GM19239 (cell line): ENCODE measurements at places on chromosomes 7 and 10.

GRCh38 chr10:102888048-102888447 is 18.8 kb downstream of the AS3MT start:
- no peak for DNase-seq

DNA sequence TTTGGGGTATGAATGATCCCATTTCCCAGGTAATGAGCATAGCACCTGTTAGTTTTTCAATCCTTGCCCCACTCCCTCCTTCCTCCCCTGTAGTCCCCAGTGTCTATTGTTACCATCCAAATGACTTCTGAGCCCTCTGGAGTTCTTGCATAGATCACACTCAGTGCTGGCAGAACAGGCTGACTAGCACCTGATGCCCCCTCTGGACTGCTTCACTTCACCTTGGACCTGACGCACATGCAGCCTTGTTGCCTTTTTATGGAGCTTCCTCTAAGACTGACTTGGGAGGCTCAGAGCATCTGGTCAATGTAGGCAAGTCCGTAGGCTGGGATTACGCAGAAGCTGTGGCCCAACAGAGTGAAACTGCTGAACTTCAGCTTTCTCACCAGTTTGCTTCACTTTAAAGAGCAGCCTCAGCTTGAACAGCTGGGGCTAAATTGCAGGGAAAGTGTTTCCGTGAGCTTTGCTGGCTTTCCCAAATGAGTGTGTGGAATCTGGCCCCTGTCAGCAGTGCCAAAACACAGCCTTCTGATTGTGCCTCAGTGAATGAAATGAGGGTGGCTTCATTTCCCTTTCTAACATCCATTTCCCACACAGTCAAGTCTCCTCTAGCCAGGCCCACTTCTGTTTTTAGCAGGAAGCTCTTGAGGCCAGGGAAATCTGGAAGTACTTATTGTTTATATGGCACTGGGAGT is 48.5 kb downstream of the NXPH1 start:
- DNase-seq: no peak

DNA sequence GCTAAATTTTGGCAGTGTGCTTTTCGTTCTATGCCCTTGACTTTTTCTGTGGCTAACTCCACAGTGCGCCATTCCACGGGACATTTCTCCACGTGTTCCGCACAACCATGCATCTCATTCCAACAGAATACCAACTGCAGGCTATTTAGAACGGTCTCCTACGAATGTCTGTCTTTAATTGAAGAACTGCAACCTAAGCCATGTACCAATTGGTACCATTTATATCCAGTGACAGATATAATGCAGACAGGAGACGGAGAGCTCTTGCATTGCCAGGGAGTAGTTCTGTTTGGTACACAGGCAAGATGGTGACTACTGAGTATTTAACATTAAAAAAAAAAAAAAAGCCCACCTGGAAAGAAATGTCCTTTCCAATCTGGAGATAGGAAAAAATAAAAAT is 9.1 kb downstream of the SFMBT2 start:
- DNase-seq: no peak

GRCh38 chr7:141427134-141427533 is 124.1 kb upstream of the AGK start:
- DNase-seq: no peak

DNA sequence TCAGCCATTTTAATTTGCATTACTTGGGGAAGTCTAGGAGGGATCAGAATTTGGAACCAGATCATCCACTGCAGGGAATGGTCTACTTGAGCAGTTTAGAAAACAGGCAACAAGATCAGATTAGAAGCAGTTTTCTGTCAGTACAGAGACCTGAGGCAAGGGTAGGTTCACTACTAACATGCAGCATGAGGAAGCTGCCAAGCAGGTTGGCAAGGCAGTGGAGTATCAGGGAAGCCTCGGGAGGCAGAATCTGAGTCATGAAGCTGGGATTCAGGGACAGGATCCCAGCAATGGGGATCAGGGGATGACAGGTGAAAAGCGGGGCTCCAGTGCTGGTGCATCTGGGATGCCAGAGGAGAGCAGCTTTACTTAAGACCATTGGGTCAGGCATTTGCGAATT is 28.1 kb downstream of the ENO4 start:
- DNase-seq: no peak

DNA sequence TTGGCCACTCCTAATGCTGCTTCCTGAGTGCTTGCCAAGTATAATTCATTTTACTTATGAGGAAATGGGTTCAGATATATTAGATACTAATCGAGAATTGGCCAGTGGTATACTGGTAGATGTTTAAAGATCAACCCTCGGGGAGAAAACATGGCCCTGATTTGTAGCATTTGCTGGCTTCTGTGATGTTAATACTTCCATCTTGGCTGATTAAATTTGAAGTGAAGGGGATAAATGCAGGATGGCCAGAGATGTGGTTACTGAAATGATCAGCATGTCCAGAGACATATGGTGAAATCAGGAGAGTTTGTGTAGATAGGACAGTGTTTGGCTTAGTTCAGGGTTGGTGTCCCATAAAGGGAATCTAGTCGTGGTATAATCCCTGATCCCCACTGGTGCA is 11.2 kb downstream of the UBE2D4 start:
- no peak for DNase-seq

- DNase-seq: no peak
These were observed 5.1 kb upstream of the SLC16A12 start for GRCh38 chr10:89540420-89540949.

GRCh38 chr10:1043532-1043995 is 5.4 kb downstream of the IDI1 start:
- peak; percentile 30 for DNase-seq

GRCh38 chr10:3137958-3138726 is 34.4 kb downstream of the PITRM1 start:
- DNase-seq: no peak

DNA sequence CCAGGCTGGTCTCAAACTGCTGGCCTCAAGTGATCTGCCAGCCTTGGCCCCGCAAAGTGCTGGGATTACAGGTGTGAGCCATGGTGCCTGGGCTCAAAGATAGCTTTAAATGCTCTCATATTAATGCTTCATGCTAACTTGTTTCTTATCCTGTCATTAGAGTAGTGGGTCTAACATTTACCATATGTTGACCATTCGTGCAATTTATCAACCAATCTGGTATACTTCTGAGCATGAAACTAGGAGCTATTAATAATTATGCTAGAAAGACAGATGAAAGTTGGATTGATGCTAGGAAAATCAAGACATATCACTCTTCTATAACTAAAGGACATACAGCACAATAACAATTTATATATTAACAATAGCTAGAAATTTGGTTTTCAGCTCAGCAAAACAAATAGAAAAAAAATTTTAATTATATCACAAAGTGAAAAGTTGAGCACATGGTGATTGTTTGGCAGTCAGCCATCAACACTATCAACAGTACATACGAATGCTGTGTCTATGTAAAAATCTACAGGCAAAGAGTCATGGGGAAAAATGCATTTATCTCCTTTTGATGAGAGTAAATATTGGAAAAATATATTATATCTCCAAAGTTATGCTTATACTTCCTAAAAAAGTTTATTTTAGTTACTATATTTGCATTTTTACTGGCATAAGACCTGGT is 112.1 kb upstream of the ABCB5 start:
- no peak for DNase-seq

DNA sequence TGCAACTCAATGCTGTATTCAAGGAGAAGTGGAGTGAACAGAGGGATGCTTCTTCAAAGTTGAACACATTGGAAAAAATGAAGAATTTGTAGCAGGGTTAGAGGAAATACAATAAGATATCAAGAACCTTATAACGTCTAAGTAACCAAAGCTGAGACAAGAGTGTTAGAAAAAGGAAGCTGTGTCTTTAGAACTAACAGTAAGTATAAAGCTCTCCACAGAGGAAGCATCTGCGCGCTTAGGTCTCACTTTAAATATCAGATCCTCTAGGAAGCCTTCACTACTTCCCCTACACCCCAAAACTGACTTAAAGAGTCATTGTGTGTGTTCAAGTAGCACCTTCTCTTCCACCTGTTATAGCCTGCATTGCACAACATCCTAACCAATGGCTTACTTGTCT is 43.0 kb downstream of the CH25H start:
- DNase-seq: no peak

DNA sequence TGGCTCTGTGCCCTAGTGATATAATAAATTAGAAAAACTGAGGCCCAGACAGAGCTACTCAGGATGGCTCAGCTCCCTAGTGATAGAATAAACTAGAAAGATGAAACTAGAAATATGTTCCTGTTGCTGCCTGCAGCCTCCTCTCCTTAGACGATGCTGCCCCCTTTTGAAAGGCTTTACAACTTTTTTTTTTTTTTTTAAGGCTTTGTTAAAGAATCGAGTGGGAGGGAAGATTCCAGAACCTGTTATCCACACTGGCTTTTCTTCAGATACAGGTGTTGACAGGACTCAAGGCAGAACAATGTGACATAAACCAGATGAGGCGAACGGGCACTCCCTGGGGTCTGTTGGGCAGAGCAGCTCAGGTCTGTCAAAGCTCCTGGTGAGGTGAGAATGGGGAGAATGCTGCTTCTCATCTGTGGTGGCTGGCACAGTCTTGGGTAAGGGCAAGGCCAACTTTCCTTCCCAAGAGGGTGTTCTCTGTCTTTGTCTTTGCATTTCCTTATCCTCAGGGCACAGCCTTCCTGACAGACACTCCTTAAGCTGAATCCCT is 175.1 kb downstream of the COBL start:
- no peak for DNase-seq

GRCh38 chr10:62819141-62819920 is 3.2 kb upstream of the EGR2 start:
- no peak for DNase-seq

DNA sequence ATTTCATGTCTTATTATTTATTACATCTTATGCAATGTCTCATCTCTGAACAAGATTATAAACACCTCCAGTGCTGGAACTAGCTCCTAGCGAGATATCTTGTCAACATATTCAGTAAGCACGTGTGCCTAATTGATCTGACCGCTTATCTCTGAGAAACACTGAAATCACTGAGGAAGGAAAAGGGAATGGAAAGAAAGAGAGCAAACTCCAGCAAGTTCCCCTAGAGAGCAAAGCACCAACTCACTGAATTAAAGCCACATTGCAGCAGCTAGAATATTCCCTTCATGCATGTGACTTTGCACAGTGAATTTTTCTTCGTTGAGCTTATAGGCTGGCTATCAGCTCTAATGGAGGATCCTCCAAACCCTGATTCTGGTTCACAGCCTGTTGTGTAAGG is 177.1 kb upstream of the FRMD4A start:
- no peak for DNase-seq

DNA sequence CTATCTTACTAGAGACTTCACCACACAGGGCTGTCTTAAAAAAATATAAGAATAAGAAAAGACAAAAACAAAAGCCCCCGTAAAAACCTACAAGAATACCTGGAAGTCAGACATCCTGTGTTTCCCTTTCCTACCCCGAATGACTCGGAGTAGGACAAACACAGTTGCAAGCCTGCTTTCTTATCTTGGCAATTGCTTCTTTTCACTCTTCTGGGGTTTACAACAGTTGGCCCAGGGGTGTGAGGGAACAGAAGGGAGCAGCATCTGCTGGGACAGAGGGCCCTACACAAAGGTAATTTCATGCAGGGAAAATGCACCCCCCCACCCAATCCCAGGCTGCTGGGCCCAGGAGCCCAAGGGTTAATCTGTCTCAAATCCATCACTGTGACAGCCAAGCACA is 220.6 kb downstream of the ARHGAP12 start:
- no peak for DNase-seq

GRCh38 chr10:128213156-128213555 is 86.9 kb upstream of the MKI67 start:
- no peak for DNase-seq

- DNase-seq: no peak
These were observed 98.8 kb downstream of the PRKAG2 start for GRCh38 chr7:151777908-151778670.

DNA sequence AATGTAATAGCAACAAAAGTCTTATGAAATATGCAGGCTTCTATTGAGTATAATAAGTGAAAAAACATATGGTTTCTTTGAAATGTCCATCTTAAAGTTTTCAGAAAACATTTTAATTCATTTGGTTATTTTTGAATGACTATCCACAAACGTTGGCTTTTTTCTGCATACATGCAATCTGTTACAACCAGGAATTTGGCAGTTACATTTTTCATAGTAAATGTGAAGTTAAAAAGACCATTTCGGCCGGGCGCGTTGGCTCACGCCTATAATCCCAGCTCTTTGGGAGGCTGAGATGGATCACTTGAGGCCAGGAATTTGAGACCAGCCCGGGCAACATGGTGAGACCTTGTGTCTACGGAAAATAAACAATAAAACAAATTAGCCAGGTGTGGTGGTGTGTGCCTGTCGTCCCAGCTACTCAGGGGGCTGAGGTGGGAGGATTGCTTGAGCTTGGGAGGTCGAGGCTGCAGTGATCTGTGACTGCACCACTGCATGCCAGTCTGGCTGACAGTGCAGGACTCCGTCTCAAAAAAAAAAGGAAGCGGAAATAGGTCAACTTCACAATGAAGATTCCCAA is 73.9 kb upstream of the NMT2 start:
- DNase-seq: no peak

- DNase-seq: no peak
These were observed 34.0 kb downstream of the AHCYL2 start for GRCh38 chr7:129258649-129259389.

DNA sequence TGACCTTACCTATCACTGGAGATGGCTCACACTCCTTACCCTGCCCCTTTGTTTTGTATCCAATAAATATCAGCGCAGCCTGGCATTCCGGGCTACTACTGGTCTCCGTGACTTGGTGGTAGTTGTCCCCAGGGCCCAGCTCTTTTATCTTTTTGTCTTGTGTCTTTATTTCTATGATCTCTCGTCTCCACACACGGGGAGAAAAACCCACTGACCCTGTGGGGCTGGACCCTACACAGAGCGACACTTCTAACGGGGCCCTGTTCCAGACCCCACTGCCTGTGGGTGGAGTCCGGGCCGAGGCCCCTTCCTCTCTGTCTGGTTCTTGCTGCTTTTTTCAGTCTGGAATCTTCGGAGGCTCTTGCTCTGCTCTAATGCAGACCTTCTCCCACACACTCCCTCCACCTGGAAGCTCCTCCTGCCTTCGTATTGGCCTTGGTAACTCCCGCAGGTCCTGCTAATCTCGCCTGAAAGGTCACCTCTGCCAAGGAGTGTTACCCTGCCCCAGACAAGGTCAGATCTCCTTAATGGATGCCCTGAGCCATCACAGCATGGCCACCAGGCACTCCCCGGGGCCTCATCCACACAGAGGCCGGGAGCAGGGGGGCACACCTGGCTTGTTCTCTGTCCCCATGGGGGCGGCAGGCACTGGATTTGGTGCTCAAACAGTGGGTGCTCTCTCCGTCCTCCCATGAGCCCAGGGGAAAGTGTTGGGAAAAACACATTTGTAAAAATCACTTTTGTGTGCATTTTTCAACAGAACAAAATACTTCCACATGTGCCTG is 531.7 kb downstream of the PTPRN2 start:
- DNase-seq: no peak
